ENCODE measurements at places on chromosomes 12 and 14.

DNA sequence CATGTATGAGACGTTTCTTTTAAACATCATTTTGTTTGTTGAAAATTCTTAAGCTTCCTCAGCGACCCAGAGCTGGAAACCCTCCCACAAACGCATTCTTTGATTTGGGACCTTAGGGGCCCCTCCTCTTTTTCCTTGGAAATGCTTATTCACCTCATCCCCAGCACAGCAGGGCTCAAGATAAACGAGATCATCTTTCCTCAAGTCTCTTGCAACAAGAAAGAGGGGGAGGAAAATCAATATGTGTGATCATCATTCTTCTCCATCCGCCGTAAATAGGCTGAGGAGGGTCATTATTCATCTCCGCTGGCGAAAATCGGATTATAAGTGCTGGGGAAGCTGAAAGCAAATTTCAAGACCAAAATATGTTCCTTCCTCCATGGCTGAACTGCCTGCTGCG, 1415.2 kb downstream of the AACS start:
- DNase-seq, result no peak

GRCh38 chr14:75479770-75480600, 42.3 kb upstream of the BATF start:
- DNase-seq, result no peak

- no peak for DNase-seq
These were observed 65.0 kb upstream of the FGD4 start for GRCh38 chr12:32334371-32334777.

DNA sequence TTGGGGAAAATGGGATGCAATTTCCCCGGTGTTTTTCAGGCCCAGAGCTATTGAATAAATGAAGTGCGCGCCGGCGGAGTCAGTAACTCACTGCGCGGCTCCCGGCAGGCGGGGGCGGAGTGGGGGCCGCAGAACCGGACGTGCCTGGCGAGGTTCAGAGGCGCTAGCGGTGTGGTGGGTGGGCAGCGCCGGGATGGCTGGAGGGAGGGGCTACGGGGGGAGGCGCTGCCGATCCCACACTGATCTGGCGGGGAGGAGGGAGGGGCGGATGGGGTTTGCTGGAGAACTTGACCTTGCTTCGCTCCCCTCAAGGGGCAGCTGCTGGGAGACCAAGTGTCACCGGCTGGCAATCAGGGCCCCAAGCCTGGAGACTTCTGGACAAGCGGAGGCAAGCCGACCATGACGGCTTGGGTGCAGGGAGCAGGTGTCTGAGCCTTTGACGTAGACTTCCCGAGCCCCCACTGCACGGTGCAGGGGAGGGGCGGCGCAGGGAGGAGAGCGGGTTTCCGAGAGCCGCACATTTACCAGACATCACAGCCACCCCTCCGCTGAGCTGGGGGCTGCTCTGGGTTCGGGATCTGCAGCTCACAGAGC, 174.1 kb upstream of the RTL1 start:
- DNase-seq, result no peak

- DNase-seq, result no peak
These were observed 3.5 kb downstream of the PKP2 start for GRCh38 chr12:32893043-32893442.

- no peak for DNase-seq
These were observed 141.8 kb upstream of the DYRK2 start for GRCh38 chr12:67506739-67507138.

DNA sequence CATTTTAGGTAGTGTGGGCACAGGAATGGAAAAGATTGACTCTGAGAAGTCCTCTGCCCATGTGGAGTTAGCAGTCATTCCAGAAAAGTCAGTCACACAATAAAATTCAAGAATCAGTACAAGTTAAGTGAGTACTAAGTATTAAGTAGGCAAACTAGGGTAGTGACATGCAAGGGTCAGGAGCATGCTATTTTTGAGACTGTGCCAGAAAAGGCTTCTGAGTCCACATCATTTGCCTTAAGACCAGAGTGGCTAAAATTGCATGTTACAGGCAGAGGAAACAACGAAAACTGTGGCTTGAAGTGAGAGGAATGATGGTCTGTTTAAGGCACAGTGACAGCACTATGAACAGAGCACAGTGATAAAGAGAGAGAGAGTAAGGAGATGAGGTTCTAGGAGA, 108.9 kb downstream of the SLC6A15 start:
- no peak for DNase-seq

GRCh38 chr12:65748332-65748731, 76.0 kb upstream of the HMGA2 start:
- no peak for DNase-seq

DNA sequence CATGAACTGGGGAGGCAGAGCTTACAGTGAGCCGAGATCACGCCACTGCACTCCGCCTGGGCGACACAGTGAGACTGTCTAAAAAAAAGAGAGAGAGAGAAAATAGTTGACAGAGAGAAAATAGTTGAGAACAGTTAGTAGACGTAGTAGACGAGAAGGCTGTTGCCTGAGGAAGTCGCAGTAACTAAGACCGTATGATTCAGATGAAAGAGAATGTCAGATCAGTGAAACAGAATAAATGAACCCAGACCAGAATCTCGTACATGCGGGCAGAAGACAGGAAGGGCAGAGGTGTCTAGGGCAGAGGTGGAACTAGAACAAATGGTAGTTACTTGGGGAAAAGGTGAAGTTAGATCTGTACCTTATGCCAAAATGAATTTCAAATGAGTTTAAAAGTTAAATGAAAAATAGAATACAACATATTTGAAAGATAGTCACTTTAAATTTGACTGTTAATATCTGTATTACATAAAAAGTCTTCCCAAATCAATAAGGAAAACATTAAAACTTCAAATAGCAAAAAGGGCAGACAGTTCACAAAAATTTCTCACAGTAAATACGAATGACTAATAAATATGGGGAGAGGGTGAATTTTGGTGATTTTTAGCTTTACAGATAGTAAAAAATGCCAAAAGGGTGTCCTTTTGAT, 17.7 kb downstream of the MDM2 start:
- no peak for DNase-seq

DNA sequence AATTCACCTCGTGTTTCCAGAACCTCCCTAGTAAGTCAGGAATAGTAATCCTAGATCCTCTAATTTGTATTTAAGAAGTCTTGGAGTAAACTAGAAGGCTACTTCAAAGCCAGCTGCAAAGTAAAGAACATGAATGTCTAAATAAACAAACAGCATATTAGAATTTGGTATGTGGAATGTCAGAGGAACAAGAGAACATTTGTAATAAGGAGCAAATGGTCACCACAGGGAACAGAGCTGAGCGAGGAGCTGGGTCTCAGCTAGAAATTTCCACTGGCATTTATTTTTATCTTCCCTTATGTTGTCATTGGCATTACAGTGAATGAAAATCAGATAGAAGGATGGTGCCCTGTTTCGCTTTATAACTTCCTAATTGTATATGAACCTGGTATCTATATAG, 50.2 kb downstream of the FRMD6 start:
- DNase-seq, result no peak

DNA sequence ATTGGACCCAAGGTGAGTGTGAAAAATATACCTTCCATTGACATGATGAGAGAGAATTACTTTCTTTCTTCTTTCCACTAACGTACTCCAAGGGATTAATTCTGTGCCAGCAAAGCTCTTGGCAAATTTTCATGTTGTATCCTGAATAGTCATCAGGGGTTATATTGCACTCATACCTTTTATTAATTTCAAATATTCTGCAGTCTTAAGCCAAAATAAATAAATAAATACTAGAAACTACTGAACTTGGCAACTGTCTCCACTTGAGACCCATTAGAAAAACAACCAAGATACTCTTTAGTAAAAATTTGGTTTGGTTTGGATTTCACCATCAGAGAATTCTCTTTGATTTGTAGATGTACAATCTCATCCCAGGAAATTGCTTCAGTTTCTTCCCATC, 22.1 kb upstream of the CLEC14A start:
- no peak for DNase-seq

- DNase-seq, result peak; percentile 93
These were observed 35.3 kb downstream of the PITPNM2 start for GRCh38 chr12:123115409-123116121.

GRCh38 chr14:66383257-66383656, 102.9 kb upstream of the CCDC196 start:
- no peak for DNase-seq

Data from GM04503 (cell line).